CD4-positive, alpha-beta T cell treated with Interleukin-15 for 1 hour (primary cell): ENCODE measurements at places on chromosomes 11 and 22.

DNA sequence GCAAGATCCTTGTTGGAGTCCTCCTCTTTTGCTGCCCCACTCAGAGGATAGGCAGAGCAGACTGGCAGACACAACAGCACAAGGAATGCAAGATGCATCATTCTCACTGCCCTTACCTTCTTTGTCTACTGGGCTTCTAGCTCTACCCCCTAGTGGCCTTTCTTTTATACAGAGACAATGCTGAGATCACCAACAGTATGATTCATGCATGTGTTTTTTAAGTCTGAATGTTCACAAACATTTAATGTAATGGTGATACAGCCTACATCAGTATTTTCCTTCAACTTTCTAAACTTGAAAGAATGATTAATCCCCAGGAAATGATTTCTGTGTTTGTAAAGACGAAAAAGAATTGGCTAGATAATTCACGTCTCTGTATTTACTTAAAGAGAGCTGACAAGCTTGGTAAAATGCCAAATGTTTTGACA, at the start of gene MMP10:
Gene MMP10, minus strand, starts transcription at position 138 of the 428 bp plus-strand sequence. Its CDS starts 37 bp downstream, at position 101.
- DNase-seq, result no peak

- no peak for DNase-seq
Measured at GRCh38 chr22:19132153-19132552, 1.0 kb downstream of the TSSK2 start.

DNA sequence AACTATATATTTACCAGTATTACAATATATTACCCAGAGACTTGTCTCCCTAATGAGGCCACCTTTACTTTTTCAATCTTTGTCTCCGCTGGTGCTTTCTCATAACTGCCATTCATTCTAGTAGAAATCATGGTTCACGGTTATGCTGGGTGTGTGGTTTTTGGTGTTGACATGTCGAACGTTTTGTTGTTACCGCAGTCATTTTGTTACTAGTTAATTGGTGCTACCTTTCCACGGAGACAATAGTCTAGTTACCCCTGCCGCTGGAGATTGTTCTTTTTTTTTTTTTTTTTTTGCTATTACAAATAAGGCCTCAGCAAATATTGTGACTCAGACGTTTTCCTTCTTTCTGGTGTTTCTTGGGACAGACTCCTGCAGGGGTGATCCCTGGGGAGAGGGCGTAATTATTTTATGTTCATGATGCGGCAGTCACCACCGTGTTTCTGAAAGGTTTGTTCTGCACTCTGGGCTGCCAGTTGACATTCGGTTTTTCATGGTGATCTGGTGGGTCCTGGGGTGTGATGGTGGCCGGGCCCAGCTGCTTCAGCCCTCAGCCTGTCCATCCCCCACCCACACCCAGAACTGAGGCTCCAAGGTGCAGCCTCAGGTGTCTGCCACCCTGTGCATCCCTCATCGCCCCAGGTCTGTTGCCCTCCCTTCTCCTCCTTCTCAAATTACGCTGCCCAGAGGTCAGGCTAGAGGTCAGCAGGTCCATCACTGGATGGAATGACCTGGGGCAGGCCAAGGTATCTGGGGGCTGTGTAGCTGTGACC, 28.6 kb downstream of the LRP5 start:
- DNase-seq, result no peak

GRCh38 chr11:8870411-8871170, 40.4 kb upstream of the AKIP1 start:
- DNase-seq, result no peak

- DNase-seq, result no peak
Measured at GRCh38 chr11:79697905-79698304, 257.1 kb upstream of the TENM4 start.

- no peak for DNase-seq
Measured at GRCh38 chr22:27825174-27825573, 23.6 kb upstream of the MN1 start.

GRCh38 chr22:35960854-35961253, 67.8 kb downstream of the RBFOX2 start:
- DNase-seq, result no peak

DNA sequence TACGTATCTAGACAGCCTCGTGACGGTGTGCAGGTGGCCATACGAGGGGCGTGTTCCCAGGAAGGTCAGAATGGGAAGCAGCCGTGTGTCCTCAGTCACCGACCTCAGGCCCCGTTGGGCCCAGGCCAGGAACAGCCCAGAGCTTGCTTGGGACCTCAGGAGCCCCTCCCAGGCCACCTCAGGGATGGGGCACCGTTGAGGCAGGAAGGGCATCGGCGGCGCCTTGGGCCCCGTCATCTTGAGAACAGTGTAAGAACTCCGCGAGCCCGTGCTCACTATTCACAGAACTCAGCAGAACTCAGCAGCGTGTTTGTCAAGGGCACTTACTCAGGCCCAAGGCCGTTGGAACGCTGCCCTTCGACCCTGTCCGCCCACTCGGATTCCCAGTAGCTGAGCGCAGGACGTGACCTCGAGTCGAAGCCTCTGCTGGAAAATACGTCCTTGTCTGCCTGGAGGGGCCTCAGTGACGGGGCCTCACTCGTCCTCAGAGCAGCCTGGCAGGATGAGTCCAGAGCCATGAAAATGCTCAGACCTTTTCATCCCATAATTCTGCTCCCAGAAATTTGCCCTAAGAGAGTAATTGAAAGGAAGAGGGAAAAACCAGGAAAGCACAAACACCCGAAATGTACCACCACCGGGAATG, 1134.8 kb downstream of the BRD1 start:
- DNase-seq, result no peak

DNA sequence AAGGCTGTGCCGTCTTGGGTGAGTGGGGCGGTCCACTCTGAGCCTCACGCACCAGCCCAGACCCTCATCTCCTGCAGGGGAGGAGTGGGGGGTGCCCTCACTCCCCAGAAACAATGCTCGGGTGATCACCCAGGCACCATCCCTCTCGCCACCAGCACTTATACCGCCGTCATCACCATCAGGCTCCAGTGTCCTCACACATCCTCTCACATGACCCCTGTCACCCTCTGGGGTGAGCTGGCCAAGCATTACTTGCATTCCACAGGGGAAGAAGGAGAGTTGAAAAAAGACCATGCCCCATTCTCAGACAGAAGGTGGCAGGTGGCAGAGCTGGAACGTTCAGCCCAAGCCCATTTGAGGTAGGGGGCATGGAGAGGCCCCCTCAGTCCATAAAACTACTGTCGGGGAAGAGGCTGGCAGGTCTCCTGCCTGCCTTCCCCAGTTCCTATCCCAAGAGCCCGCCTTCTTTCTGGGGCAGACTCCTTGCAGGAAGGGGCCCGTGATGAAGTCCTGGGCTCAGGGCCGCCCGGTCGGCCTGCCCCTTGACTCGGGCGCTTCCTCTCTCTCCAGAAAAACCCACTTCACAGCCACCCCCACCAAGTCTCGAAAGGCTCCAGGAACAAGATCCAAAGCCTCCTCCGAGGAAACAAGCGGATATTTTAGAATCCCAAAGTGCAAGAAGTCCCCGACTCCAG, 153.3 kb downstream of the DSCAML1 start:
- no peak for DNase-seq

- DNase-seq, result no peak
Measured at GRCh38 chr11:66902486-66903177, 45.8 kb downstream of the LRFN4 start.

DNA sequence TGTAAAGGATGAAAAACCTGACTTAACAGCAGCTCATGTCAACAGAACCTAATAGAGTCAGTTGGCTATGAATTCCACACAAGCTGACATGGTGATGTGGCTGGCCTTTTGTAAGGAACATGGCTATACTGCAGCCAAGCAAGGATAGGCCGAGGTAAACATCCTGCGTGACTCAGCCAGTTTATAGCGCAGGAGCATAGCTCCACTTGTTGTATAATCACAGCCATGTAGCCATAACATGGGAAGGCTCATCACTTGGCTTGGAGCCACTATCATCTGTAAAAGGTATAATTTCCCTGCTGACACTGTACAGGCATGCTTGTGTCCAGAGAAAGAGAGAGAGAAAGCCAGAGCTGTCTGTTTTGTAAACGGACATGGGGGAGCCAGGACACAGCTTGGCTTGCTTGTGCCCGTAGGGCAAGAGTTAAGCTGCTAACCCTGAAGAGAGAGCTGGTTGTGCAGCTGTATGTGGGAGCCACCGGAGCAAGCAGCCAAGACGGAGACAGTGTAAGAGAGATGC, 104.4 kb upstream of the PLET1 start:
- no peak for DNase-seq

DNA sequence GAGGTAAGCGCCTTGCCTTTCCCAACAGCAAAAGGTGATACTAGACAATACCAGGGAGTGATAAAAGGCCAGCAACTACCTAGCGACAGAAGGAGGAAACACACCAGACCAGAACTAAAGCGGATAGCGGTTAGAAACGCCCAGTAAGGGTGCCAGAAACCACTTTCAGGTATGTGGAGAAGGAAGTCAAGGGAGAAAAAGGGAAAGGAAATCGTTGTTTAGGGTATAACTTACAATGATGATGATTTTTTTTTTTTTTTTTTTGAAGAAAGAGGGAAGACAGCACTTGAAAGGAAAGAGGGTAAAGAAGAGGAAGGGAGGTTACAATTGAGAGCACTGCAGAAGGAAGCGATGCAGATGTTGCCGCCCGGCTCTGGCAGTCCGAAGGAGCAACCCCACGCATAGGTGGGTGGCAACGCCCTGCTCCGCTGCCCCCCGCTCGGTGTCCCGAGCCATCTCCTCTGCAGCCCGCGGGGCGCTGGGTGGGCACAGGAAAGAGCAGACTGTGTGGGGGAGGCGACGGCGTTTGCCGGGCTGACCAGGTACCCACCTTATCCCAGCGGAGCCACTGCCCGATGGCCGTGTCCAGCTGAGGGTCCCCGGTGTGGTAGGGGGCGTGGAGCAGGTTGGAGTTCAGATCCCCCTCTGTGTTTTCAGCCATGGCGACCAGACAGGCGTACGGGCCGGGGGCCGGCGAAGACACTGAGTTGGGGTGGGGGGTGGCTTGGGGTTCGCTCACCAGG, 561 bp downstream of the PGM2L1 start:
- peak; percentile 44 for DNase-seq

- no peak for DNase-seq
Measured at GRCh38 chr22:48406161-48406560, 1421.5 kb downstream of the BRD1 start.

DNA sequence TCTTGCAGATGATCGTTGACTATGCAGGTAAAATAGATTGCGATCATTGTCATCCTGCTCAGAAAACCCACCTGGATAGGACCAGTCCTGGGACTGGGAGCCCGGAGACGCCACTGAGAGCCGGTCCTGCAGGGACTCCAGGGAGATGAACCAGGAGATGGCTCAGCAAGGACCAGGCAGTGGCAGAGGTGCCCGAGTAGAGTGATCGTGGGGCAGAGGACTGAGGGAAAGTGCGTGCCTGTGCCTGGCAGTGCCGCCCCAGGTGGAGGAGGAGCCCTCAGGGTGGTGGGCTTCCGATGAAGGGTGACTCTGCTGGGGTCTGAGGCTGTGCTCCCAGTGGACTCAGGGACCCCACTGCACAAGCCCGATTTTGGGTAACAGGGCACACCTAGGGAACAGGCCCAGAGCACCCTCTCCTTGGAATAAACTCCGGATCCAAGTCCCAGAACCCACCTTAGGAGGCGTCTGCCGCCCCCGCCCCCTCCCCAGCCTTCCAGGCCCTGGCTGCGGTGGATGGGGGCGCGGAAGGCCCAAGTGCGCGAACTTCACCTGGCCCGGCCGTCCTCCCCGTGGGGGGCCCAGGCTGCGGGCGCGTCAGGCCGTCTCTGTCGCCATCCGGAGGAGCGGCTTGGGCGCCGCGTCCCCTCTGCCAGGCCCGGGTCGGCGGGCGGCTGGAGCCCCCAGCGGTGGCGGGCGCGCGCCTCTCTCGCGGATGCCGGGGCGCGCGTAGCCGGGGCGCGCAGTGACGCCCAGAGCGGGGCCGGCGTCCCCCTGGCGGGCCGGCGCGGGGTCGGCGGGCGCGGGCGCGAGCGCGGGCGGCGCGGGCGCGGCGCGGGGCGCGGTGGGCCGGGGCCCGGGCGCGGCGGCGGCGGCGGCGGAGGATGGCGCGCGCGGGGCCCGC, 1338.8 kb downstream of the BRD1 start:
- no peak for DNase-seq

DNA sequence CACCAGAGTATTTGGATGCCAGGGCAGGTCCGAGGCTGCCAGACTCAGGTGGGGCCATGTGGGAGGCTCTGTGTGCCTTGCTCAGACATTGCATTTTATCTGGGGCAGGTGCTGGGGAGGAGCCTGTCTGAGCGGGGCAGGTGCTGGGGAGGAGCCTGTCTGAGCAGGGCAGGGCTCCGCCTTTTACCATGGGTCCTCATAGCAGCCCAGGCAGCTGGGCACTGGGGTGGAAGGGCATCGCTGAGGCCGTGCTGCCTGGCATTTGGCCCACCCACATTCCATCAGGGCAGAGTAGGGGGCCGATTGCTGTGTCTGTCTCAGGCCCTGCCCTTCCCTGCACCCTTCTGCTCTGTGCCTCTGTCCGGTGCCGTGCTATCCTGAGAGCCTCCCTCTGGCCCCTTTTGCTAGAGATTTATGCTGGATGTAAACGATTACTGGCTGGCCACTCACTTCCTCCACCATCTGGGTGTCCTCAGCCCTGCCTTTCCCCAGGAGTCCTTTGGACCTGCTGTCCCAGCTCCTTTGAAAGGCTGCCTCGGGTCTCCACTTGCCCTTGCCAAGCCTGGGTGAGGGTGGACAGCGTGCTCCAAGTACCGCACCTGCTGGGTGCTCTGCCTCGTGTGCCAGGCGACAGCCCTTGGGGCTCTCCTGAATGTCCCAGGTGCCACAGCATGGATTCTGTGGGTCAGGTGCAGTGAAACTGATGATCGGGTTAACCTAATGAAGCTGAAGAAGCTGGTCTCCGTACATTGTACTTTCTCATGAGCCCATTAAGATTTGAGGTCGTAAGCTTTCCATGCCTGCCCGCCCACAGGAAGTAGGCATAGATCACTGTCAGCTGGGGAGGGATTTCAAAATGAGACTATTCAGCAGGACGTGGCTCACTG, 281.6 kb downstream of the TBC1D22A start:
- DNase-seq, result no peak

DNA sequence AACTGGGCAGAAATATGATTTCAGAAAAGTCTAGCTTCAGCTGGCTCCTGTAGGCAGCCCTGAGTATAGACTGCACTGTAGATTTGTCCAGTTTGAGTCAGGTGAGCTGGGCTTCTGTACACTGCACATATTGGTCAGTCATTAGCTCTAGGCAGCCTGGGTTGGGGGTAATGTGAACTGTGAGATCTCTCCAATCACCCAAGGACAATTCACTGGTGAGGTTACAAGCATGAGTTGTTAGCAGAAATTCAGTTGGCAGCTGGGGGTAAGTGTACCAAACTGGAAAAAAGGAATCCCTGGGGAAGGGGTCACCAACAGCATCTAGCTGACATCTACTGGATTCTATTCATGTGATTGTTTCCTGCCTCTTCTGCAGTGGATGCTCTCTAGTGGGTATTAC, 39.7 kb downstream of the MRGPRX2 start:
- no peak for DNase-seq

- no peak for DNase-seq
Measured at GRCh38 chr11:131914361-131914774, 544.0 kb downstream of the NTM start.
